Left kidney (tissue), 8 donors: ENCODE measurements at places on chromosomes 4 and X. TPM values are rescaled to one million over a fixed set of nuclear protein-coding genes. Genes with fewer than 3 reads are reported as not detected.

The RHOH gene
- 0.50 TPM for polyA plus RNA-seq

The GAGE13 gene
- polyA plus RNA-seq: not detected

The OTC gene
- not detected for polyA plus RNA-seq

- no peak for DNase-seq
Measured at GRCh38 chr4:139934708-139935195, 219.2 kb downstream of the MAML3 start.

GRCh38 chr4:118158763-118159375 lies 124.6 kb downstream of the NDST3 start:
- no peak for DNase-seq

- DNase-seq: peak; percentile 77
Measured at GRCh38 chr4:40576651-40577480, 52.8 kb downstream of the RBM47 start.

DNA sequence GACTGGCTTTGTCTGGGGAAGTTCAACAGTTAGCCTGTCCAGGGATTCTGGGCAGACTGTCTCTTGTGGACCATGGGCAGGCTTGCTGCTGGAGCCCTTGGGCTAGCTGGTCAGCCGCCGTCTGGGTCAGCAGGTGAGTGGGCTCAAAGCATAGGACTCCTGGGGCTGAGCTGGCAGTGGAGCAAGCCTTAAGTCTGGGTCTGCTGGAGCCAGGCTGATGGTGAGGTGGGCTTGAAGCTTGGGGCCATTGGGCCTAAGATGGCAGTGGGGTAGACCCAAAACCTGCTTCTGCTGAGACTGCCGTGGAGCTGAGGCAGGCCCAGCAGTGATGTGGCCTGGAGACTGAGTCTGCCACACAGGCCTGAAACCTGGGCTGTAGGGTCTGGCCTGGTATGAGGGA lies 645.1 kb downstream of the RAPGEF2 start:
- no peak for DNase-seq
